Smooth muscle cell of the umbilical artery (primary cell): ENCODE measurements at places on chromosomes 5 and 9. TPM values are rescaled to one million over a fixed set of nuclear protein-coding genes. Genes with fewer than 3 reads are reported as not detected.

The PCDHGC4 gene
- 2.4 and 3.5 TPM in 2 replicates for total RNA-seq

The RHOBTB3 gene
- total RNA-seq, result 256 and 273 TPM in 2 replicates

The LOX gene
- 782 and 874 TPM in 2 replicates for total RNA-seq

The PDZD2 gene
- total RNA-seq, result under 0.01 and 0.05 TPM in 2 replicates

The F2R gene
- total RNA-seq, result 15.4 and 32.6 TPM in 2 replicates

The FOXD4L3 gene
- total RNA-seq, result not detected in 2 replicates

The NTNG2 gene
- 4.2 TPM in 2 replicates for total RNA-seq

The ECM2 gene
- 0.59 and 0.65 TPM in 2 replicates for total RNA-seq

The MAMDC2 gene
- total RNA-seq, result 0.30 and 5.8 TPM in 2 replicates

The INSL6 gene
- not detected in 2 replicates for total RNA-seq

The GPRIN1 gene
- 1.8 and 7.3 TPM in 2 replicates for total RNA-seq

The MYOT gene
- not detected in 2 replicates for total RNA-seq

The ALDOB gene
- not detected in 2 replicates for total RNA-seq

The MAMDC4 gene
- 2.7 and 4.0 TPM in 2 replicates for total RNA-seq

The C9 gene
- total RNA-seq, result 0.46 TPM in 1 of 2 replicates, not detected in the other

The TNIP1 gene
- total RNA-seq, result 119 and 190 TPM in 2 replicates

The KIF4B gene
- total RNA-seq, result 0.09 TPM in 1 of 2 replicates, not detected in the other

The OR1J2 gene
- total RNA-seq, result not detected in 2 replicates

The PCDHA13 gene
- 0.09 TPM in 1 of 2 replicates, not detected in the other for total RNA-seq

The RAB24 gene
- 17.9 and 25.5 TPM in 2 replicates for total RNA-seq

The TUSC1 gene
- total RNA-seq, result 7.6 and 10.4 TPM in 2 replicates

The TMEM8B gene
- 2.7 and 6.2 TPM in 2 replicates for total RNA-seq

The HAPLN1 gene
- 0.89 and 24.8 TPM in 2 replicates for total RNA-seq

The GLDC gene
- total RNA-seq, result under 0.01 and 1.3 TPM in 2 replicates

The SPATA31D4 gene
- total RNA-seq, result not detected in 2 replicates

The CBY3 gene
- total RNA-seq, result 0.23 TPM in 1 of 2 replicates, not detected in the other

The PCDHGB6 gene
- 2.4 and 2.8 TPM in 2 replicates for total RNA-seq

The PTGDS gene
- 8.3 and 21.4 TPM in 2 replicates for total RNA-seq

The CCDC112 gene
- 5.0 and 8.4 TPM in 2 replicates for total RNA-seq

The SETD9 gene
- total RNA-seq, result 8.4 and 8.6 TPM in 2 replicates

The LCN12 gene
- 0.30 and 0.51 TPM in 2 replicates for total RNA-seq

The GMCL2 gene
- not detected in 2 replicates for total RNA-seq

The PCDHB16 gene
- total RNA-seq, result 0.09 and 0.30 TPM in 2 replicates
